ENCODE measurements at places on chromosomes 16 and 17.

DNA sequence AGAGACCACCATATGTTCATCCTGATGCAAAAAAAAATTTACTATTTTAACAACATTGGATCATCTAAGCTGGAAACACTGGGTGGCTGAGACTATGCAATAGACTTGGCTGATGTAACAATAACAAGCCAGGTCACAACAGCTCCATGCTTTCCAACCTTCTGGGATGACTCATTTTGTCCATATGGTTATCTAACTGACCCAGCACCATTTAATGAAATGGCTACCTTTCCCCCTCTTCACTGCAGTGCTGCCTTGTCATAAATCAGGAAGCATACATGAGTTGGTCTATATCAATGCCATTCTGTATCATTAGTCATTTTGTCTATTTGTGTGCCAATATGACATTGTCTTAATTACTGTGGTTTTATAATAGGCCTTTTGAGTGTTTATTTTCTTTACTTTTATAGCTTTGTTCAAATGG lies 217.6 kb upstream of the KCNJ16 start:
- DNase-seq, result peak; percentile 82

GRCh38 chr17:82823004-82823403 lies 16.8 kb downstream of the ZNF750 start:
- DNase-seq, result no peak

DNA sequence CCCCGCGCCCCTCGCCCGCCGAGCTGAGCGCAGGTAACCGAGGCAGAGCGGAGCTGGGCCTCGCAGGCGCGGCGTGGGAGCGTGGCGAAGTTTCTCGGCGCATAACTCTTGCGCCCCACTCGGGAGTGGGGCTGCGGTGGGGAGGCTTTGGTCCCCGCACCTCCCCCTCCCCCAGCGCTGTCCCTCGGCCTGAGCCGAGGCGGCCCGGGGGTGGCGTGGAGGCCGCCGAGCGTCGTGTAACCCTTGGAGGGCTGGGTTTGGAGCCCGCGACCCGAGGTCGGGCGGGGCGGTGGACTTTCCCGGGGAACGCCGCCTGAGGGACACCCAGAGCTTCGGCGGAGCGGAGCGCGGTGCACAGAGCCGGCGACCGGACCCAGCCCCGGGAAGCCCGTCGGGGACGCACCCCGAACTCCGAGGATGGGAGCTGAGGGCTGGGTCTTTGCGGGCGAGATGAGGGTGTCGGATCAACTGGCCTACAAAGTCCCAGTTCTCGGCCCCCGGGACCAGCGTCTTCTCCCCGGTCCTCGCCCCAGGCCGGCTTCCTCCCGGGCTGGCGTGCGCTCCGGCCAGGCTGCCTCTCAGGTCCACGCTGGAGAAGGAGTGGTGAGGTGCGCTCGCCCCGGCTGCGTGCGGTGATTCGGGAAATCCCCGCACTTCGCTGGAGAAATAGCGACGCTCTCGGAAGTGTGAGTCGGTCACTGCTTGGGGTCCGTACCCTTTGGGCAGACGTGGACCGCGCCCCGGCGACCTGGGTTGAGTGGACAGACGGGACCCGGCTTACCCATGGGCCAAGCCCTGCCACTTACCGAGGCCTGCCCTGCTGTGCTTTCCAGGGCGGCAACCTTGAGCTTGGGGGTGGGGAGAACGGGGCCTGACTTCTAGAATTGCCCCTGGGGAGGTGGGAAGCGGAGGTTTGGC lies 168.4 kb downstream of the RAB11FIP4 start:
- no peak for DNase-seq

GRCh38 chr16:24018485-24018884 lies 182.7 kb downstream of the PRKCB start:
- DNase-seq, result no peak

DNA sequence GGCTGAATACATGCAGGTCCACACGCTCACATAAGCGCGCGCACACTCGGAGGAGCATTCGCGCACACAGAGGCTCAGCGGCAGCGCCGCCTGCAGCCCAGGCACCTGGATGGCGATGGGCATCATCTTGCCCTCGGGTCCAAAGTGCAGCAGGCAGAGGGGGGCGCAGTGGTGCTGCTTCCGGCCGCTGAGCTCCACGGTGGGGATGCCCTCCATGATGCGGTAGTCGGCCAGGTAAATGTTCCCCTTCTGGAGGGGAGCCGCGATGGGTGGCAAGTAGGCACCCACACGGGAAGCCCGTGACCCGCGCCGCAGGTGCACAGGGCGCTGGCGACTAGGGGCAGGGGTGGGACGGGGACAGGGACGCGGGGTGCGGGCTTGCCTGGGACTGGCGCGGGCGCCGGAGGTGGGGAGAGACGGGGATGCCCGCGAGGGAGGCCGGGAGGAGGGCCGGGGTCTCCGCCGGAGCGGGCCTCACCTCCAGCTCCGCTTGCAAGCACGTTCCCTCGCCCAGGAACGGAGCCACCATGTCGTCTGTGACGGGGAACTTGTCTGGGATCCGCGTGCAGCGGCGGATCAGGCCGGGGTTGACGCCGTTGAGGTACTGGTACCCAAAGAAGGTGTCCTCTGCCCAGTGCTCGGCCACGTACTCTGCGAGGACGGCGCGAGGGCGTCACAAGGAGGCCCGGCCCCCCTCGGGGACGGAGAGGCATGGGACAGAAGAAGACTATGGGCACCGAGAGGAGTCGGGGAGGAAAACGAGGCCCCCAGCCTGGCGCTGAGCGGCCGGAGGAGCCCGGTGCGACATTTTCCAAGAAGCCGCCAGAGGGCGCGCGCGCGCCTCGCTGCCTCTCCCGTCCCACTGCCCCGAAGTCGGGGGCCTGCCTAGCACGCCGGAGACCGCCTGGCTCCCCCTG lies 8.0 kb downstream of the ALOX12B start:
- DNase-seq, result peak; percentile 71
